Endothelial cell (in vitro differentiated cells): ENCODE measurements at places on chromosomes 5 and 9.

DNA sequence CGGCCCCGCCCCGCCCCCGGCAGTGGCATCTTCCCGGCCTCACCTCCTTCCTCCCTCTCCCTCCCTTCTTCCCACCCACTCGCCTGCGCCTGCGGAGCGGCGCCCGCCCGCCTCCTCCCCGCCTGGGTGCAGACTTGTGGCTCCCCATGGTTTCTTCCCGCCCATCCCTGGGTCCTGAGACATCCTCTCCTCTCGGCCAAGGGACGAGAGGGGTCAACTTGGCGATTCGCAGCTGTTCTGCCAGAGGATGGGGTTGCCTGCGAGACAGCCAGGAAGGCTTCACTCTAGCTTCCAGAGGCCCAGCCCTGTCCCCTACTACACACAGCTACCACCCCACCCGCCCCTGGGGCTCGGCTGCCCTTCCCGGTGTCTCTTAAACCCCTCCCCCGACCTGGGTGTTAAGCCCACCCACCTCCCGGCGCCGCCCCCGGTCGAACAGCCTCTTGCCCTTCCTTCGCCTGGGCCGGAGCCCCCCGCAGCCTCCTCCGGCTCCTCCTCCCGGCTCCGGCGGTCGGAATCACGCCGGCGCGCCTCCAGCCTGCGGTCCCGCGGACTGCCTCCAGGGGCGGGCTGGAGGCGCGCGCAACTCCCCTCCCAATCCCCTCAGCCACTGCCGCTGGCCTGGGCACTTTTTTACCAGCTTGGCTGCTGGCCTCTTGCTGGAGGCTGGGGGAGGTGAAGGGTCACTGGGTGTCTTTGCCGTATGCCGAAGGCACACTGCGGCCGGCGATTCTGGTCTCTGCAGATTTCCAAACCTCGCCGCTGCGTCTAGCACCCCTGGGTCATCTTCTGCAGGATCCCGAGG lies 1.9 kb downstream of the JADE2 start:
- peak; percentile 88 for DNase-seq

DNA sequence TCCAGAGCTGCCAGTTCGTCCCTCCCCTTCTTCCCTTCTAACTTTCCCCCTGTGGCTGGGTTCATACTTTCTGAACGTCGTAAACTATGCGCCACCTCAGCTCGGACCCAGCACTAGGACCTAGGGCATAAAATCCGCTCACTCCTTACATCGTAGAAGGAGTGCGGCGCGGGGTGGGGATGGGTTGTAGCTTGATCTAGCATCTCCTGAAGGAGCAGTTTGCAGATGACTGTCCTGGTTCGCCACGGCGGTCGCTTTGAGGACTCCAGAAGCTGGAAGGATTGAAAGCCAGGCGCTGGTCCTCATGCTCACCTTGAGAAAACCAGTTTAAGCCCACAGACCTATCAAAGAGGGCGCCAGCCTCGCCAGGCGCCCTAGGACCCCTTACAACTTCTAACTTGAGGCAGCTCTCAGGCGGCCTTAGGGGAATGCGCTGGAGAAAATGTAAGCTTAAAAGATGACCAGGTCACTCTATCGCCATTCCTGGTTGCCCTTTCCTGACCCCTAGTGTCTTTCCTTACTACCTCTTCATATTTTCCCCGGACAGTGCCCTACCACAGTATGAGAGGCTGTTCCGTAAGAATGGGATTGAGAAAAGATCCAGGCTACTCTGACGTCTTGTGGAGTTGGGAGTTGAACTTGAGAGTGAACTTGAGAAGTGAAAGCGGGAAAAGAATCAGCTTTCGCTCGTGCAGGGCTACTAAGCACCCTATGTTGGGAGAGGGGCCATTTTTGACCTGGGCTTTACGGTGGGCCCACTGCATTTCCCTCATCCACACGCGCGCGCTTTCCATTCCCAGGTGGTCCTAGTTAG lies 2.8 kb downstream of the RORB start:
- DNase-seq: peak; percentile 14

GRCh38 chr5:103741984-103742383 lies 179.4 kb upstream of the NUDT12 start:
- no peak for DNase-seq

GRCh38 chr5:2757563-2758351 lies 6.3 kb upstream of the IRX2 start:
- no peak for DNase-seq

- DNase-seq: no peak
Measured at GRCh38 chr5:111454198-111454622, 58.1 kb downstream of the STARD4 start.

DNA sequence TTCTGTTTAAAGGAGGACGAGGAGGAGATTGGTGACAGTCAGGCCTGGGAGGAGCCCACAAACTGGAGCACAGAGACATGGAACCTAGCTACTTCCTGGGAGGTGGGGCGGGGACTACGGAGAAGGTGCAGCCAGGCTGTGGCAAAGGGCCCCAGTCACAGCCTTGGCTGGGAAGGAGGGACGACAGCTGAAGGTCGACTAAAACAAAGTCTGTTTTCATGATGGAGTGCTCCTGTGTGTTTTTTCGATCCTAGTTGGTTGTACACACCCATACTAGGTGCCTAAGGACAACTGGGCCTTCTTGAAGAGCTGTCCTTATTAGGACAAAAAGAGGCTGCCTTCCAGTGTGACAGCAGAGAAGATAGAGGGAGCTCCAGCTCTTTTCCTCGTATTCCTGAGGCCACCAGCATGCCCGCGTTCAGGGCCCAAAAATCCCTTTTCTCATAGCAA lies 2.9 kb downstream of the CCDC107 start:
- DNase-seq: no peak
